Activated CD4-positive, alpha-beta T cell treated with anti-CD3 and anti-CD28 coated beads, Interleukin-2, amount 50 U/mL, for 4 hours (primary cell): ENCODE measurements at places on chromosomes 2 and 18.

DNA sequence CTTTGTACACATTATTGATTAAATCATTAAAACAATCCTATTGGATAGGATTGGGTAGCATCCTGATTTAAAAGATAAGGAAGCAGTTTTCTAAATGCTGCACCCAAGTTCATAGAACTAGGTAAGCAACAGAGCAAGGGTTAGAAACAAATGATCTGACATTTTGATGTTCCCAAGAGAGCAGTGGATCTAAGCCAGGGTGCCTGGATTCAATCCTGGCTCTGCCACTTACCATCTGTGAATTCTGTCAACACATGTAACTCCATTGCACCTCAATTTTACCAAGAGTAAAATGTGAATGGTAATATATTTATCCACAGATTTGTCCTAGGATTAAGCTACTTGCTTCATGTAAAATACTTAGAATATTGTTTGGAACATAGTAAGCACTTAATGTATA is 982.6 kb upstream of the FANCL start:
- DNase-seq, result no peak

DNA sequence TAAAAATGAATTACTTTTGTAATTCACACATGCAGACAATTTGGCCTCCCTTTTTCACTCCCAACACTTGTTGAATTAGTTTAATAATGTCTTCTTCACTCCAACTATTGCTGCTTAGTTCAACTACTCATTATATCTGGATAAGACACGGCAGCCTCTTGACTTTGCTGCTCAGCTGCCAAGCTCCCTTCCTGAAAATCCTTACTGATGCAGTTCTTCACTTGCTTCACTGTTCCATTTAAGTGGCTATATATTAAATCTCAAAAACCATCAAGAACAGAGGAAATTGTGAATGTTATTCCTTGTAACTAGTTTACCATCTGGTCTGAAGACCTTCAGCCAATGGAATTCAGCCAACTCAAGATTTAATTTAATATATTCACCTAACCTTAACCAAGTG is 127.1 kb downstream of the NCOA1 start:
- DNase-seq, result no peak

DNA sequence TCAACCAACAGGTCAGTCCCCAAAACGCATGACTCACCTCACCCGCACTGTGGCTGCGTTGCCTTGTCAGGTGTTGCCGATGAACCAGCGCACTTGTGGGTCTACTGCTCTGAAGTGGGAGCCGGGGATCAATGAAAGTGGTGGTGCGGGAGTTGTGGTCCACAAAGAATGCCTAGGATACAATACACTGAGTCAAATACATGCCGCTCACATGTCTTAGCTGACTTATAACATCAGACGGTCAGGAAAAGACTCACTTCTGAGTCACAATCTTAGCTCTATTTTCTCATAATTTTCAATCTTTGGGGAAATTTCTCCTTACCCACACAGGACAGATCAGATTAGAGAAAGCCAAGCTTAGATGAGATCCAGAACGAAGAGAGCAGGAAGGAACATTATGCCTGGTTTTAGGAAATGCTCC is 107.1 kb upstream of the STK17B start:
- peak; percentile 44 for DNase-seq

- no peak for DNase-seq
Observed at GRCh38 chr2:151760139-151760650, 25.9 kb upstream of the NEB start.

- DNase-seq, result no peak
Observed at GRCh38 chr2:60945341-60945740, 64.0 kb downstream of the REL start.

- DNase-seq, result no peak
Observed at GRCh38 chr2:180240774-180241173, 233.7 kb upstream of the CWC22 start.

DNA sequence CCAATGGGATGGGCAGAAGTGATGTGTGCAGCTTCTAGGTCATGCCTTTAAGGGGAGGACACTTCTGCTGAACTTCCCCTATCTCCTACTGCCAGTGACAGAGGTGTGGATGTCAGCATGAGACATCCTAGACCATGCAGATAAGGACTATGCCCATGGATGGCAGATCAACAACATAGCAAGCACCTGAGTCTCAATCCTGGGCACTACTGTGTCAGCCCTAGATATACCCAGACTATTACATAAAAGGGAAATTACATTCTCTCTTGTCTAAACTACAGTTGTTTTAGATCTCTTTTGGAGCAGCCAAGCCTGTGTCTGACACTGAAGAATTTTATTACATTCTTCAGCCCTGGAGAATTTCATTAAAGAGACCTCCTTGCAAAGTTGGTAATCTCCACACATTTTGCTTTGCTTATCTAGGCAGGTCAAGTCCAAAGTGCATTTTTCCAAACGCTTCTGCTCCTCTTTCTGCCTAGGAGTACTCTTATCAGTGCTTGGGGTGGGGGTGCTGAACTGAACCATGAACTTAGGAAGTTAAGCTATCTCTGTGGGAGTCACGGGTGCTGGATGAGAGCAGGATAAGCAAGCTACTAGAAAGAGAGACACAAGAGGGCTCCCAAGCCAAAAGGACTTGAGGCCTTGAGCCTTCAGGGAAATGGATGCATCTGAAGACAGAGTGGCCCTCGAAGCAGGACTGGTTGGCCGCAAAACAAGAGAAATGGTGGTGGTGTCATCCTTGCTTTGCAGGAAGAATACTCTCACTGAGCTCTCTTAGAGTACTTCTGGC is 95.2 kb upstream of the SPRED2 start:
- DNase-seq, result no peak

DNA sequence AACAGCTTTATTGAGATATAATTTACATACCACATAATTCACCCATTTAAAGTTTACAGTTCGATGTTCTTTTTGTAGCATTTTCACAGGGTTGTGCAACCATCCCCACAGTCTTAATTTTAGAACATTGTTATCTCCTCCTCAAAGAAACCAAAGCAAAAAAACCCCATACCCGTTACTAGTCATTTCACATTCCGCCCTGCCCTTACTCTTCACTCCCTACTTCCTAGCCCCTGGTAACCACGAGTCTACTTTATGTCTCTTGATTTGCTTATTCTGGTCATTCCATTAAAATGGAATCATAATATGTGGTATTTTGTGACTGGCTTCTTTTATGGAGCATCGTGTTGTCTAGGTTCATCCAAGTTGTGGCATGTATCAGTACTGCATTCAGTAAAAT is 137.7 kb downstream of the TANC1 start:
- DNase-seq, result no peak

- DNase-seq, result no peak
Observed at GRCh38 chr2:215754546-215754945, 258.8 kb downstream of the MREG start.

GRCh38 chr2:64731263-64731643 is 77.5 kb upstream of the SERTAD2 start:
- DNase-seq, result no peak

DNA sequence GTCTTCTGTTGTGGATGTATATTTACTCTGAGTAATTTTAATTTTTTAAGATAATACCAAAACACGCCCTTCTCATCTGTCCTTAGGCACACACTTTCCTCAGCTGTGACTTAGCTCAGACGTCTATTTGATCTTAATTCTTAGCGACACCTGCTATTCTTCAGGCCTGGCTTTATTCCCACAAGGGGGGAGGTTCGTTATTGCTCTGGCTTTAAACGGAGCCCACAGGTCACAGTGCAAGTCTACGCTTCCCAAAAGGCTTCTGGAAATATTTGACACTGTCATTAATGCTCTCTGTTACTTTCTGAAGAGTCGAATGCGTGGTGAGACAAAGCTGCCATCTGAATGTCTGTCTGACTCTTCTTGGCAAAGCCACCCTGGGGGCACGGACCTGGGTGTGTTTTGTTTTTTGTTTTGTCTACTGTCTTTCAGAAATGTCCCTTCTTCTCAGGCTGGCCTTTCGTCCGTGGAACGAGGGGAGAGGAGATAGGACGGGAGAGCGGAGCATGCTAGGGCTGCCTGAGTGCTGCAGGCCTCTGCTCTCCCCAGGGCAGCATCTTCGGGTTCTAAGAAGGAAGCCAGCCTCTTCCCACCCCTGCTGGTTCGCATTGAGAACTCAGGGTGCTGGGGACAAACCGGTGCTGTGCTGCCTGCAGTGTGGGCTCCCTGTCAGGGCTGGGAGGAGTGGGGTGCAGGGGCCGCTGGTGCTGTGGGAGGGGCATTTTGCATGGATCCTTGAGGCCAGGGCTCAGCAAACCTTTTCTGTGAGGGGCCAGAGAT is 61.9 kb downstream of the ASAP2 start:
- DNase-seq, result no peak

GRCh38 chr2:43114210-43114609 is 112.2 kb downstream of the ZFP36L2 start:
- no peak for DNase-seq

DNA sequence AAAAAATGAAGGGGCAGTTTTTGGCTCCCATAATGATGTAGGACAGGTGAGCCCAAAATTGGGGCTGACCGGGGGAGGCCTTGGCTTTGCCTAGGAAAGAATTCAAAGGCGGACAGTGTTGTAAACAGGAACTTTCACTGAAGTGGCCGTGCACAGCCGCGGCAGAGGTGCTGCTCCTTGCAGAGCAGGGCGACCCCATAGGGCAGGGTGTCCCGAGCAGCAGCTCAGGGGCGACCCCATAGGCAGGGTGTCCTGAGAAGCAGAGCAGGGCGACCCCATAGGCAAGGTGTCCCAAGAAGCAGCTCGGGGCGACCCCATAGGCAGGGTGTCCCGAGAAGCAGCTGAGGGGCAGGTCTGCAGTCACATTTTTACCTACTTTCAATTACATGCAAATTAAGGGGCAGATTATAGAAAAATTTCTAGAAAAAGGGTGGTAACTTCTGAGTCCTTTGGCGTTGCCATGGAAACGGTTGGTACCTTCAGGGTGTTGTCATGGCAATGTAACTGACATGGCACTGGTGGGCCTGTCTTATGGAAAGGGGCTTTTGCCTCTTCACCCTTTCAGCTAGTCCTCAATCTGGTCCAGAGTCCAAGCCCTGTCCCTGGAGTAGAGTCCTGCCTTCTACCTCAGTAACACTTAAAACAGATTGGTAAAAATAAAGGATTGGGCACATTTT is 134.5 kb downstream of the FBXO15 start:
- DNase-seq, result no peak
